ENCODE measurements at places on chromosomes 7 and 10. TPM values are rescaled to one million over a fixed set of nuclear protein-coding genes. Genes with fewer than 3 reads are reported as not detected.

TAS2R4 gene
- 0.17 TPM for polyA plus RNA-seq

DNA sequence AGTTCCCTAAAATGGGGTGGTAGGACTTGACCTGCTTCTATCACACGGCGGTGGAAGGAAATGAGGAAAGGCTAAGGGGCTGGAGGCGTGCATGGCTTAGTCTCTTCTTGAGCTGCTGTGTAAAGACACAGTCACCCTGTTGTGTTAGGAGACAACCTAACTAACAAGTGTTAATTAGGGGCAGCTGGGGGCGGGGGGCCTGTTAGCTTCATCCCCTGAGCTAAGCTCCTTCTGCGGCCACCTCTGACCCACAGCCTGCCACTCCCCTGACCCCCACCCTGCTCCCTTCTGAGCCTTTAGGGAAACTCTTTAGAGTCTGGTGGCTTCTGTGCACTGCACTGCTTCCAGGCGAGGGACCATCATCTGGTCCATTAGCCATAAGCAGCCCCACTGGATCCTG, 28.0 kb downstream of the COL17A1 start:
- DNase-seq: no peak

GRCh38 chr10:86691333-86692022, 23.2 kb downstream of the LDB3 start:
- no peak for DNase-seq

- no peak for DNase-seq
These were observed 176.1 kb upstream of the CDC14C start for GRCh38 chr7:48748081-48748833.

- no peak for DNase-seq
These were observed 582 bp downstream of the STEAP2 start for GRCh38 chr7:90212149-90212495.

GRCh38 chr7:13198727-13199126, 511.3 kb downstream of the ARL4A start:
- DNase-seq: no peak

GRCh38 chr7:132152131-132152889, 424.0 kb downstream of the PLXNA4 start:
- DNase-seq: no peak

Data from spleen (tissue), 13 donors.